Caco-2 (cell line): ENCODE measurements at places on chromosomes 1 and 21.

GRCh38 chr1:70168283-70168682 is 37.1 kb downstream of the LRRC40 start:
- no peak overlapping the region for H3K4me3 ChIP-seq
- H3K36me3 ChIP-seq: no peaks in the 10 kb centered on the region
- no peaks in the 10 kb centered on the region for H3K4me1 ChIP-seq
- H3K27me3 ChIP-seq: no peaks in the 10 kb centered on the region
- DNase-seq: no peak

- no peak for DNase-seq
- H3K36me3 ChIP-seq: no peaks in the 10 kb centered on the region
- no peaks in the 10 kb centered on the region; the same call in 1 of the 2 replicates for H3K4me1 ChIP-seq
- no peak overlapping the region for H3K4me3 ChIP-seq
These were observed 35.0 kb upstream of the JAK1 start for GRCh38 chr1:65001231-65001792.

DNA sequence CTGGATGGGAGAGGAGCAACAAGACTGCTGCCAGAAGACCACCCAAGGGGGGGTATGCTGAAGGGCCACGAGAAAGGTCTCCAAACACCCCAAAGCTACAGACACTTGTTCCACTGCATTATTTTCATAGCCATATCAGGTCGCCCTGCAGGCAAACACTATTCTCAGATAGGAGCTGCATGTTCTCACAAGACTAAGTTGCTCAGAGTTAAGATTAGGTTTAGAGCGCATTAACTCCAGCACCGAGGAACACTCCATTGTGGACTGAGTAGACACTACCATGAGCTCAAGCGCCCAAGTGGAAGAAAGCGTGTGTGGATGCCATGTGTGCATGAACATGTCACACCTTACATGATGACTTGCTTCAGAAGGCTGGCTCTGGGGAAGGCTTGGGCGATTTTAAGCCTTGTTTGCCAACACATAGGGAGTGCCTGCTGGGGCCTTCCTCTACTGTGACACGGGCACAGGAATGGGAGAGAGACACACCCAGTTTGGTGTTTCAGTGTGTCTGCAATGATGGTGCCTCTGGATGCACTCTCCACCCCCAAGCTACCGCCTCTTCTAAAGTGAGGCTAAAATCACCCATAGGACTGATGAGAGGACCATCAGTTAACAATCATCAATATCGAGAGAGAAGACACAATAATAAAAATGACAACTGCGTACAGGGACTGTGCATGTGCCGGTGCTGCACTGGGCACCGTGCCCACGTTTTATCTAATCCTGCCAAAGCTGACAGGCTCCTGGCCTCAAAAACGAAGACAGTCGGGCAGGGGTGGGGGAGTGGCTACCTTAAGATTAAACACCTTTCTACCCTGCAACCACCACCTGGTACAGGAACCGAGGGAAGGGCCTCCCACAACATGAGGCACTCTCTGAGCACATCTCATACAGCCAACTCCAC is 34.9 kb downstream of the SSBP3 start:
- DNase-seq: no peak
- H3K27ac ChIP-seq: no peak overlapping the region
- H3K27me3 ChIP-seq: no peaks in the 10 kb centered on the region
- no peaks in the 10 kb centered on the region for H3K4me1 ChIP-seq
- H3K36me3 ChIP-seq: no peaks in the 10 kb centered on the region
- H3K4me3 ChIP-seq: no peak overlapping the region

- H3K36me3 ChIP-seq: no peaks in the 10 kb centered on the region
- no peaks in the 10 kb centered on the region for H3K27me3 ChIP-seq
- H3K4me1 ChIP-seq: peaks cover 15% of the 10 kb centered on the region
- H3K27ac ChIP-seq: no peak overlapping the region
- H3K4me3 ChIP-seq: no peak overlapping the region
These were observed 4.7 kb downstream of the RGS8 start for GRCh38 chr1:182679684-182680083.

DNA sequence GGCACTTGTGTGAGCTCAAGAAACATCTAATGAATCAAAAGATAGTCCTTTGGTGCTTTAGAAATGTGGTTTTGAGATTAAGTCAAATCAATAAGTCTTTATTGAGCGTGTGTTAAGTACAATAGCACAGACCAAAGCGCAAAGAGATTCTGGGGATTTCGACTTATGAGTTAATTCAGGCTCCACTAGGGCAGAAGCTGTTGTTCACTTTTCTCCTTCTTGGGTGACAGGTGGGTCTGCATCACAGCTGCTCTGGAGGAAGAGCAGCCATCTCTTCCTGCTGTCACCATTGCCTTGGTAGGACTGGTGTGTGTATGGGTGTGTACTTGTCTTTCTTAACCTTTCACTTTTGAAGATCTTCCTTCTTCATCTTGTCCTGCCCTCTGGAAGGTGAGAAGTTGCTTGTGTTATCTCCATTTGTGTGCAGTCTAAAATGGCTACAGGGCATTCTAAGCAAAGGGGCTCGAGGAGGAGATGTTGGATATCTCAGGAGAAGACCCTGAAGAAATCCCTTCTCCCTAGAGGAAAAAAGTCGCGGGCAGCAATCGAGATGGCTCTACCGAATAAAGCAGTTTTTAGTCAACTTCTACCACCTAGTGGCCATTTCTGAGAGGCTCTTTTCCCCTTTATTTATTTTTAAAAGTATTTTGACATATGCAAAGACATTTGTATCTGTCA is 22.9 kb upstream of the DISC1 start:
- peak; percentile 56 for DNase-seq
- H3K27me3 ChIP-seq: no peaks in the 10 kb centered on the region
- no peaks in the 10 kb centered on the region for H3K4me1 ChIP-seq
- peak overlapping the region; percentile 61 for H3K27ac ChIP-seq
- peak overlapping the region; percentile 38 for H3K4me3 ChIP-seq
- no peaks in the 10 kb centered on the region for H3K36me3 ChIP-seq

DNA sequence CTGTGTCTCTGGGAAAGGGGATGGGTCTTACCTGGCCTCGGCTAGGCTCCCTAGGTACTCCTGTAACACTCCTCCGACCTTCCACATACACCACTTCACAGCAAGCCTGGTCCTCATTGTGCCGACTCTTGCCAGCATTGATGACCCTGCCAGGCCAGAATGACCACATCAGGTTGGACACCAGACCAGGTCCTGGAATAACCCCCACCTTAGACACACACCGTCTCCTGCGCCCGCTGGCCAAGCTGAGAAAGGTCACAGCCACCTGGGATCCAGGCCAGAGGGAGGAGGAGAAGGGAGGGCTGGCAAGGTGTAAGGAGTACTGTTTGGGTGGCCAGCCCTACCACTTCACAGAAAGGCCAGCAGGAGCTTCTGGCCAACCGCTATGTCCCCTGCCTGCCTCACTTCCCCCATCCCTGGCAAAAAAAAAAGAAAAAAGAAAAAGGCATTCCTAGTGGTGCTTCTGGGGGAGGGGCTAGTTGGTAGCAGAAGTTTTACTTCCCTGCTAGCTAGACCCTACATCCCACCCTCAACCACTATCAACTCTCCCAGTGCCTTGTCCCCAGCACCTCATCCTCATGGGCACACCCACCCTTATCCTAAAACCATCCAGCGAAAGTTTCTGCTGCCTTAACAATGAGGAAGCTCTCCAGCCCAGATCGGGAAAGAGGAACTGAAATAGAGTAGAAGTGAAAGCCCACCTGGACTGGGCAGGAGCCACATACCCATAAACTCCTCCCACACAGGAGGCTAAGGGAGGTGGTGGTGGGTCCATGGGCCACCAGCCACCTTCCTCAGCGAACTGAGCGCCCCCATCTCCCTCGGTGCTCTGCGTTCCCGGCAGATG is 1.4 kb downstream of the PPM1J start:
- H3K4me3 ChIP-seq: peak overlapping the region; percentile 50
- H3K27me3 ChIP-seq: no peaks in the 10 kb centered on the region
- H3K4me1 ChIP-seq: peaks cover 8% of the 10 kb centered on the region; the same call in 1 of the 2 replicates

DNA sequence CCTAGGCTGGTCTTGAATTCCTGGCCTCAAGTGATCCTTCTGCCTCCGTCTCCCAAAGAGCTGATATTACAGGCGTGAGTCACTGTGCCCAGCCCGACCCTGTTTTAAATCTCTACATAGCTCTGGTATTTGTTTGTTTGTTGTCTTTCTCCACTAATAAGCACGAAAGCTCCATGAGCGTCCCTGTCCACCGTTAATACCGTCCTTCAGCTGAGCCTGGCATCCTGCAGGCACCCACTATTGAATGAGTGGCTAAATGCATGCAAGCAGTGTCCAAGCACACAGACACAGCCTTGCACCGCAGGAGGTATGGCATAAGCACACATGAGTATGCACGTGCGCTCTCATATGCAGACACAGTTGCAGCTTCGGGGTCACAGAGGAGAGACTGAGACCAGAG is 4.5 kb upstream of the COL16A1 start:
- no peak overlapping the region for H3K4me3 ChIP-seq
- no peak overlapping the region for H3K27ac ChIP-seq
- H3K36me3 ChIP-seq: no peaks in the 10 kb centered on the region
- no peaks in the 10 kb centered on the region for H3K27me3 ChIP-seq
- H3K4me1 ChIP-seq: peaks cover 15% of the 10 kb centered on the region

DNA sequence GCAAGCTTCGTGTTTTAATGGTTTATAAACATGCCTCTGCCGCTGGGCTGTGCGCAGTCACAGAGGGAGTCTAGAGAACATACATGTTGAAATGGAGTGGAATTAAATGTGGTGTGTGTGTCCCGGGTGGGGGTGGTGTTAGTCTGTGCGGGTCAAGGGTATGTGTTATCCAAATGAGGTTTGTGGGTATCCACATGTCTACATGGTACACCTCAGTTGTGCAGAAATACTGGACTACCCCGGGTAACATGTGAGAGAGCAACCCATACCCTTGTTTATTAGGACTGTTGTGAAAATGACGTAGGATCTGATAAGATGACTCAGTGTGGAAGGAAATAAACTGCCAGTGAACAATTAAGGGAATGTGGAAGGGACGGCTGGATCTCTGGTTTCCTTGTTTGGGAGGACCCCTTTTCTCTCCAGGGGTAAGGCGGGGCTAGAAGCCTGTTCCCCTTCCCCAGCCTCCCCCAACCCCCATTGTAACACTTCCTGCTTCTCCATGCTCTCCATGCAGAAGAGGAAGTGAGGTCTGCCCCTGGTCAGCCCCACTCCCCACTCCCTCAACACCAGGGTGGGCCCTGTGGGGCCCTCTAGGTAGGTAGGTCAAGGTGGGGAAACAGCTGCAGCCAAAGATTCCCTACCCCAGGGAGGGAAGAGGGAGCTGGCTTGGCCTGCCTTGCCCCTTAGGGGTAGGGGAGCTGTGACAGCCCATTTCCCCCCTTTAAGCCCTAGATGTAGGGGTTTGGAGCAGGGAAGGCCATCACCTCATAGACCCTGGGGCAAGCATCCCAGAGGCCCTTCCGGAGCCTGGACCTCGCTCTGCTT is 690 bp downstream of the EPS8L3 start:
- H3K27me3 ChIP-seq: no peaks in the 10 kb centered on the region
- peaks cover 19% of the 10 kb centered on the region for H3K4me1 ChIP-seq
- peaks cover 1% of the 10 kb centered on the region; the same call in 1 of the 2 replicates for H3K36me3 ChIP-seq
- H3K4me3 ChIP-seq: peak overlapping the region; percentile 40

DNA sequence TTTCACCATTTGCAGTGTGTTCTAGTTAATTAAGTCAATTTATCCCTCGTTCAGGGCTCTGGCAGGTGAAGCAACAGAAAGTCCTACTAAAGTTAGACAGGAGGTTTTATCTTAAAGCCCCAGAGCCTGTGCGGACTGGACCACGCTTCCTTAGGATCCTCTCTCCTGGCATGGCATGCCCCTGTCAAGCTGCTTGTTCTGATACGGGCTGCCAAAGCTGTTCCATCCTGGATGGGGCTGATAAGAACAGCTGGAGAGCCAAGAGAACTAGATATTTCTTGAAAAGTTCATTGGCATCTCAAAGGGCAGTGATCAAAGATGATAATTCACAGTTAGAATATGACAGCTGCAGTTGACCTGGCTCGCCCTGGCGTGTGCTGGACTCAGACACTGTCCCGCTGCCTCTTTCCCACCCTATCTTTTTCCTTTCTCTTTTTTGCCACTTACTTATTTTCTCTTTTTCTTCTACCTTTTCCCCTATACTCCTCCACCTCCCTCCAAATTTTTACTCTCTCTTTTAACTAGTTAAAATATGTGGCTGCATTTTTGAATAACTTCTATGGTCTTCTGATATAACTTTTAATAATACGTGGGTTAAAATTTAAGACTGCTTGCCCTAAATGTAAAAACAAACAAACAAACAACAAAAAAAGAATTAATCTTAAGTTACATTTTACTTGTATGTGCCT is 96.7 kb downstream of the ABCA4 start:
- H3K36me3 ChIP-seq: no peaks in the 10 kb centered on the region
- no peak for DNase-seq
- H3K4me1 ChIP-seq: peaks cover 26% of the 10 kb centered on the region
- no peak overlapping the region for H3K4me3 ChIP-seq

DNA sequence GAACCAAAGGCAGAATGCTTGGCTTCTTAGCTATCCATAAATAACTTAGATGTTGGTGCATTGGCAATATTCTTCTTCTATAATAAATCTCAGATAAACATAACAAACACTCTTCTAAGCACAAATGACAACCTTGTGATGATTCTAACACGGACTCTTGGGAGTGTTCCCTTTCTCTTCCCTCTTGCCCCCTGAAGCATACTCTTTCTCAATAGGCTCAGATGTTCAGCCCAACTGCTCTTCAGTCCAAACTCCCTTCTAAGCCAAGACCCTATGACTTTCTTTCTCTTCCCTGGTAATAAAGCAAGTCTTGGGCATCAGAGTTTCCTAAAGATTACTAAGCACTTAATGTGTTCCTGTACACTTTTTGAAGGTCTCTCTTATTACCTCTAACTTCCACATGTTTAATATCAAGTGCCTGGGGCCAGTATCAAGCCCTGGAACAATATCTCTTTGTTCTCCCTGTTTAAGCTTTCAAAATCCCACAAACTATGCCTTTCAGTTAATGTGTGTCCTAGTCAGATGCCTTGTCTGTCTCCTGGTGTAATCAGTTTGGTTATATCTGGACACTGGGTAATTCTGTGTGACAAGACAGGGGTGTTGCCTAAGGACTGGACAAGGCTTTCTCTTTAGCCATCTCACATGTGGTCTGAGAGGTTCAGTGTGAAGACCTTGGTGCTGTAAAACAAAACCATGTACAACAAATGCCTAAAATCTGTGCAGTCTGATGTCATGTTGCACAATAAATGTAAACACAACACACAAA is 92.9 kb upstream of the IVNS1ABP start:
- 0 out of 2 replicates have a peak, but pooled peaks cover 1% of the 10 kb centered on the region for H3K27me3 ChIP-seq
- no peak overlapping the region for H3K4me3 ChIP-seq

- DNase-seq: no peak
- peaks cover 4% of the 10 kb centered on the region; the same call in 1 of the 2 replicates for H3K4me1 ChIP-seq
- H3K27me3 ChIP-seq: no peaks in the 10 kb centered on the region
- no peak overlapping the region for H3K4me3 ChIP-seq
- no peak overlapping the region for H3K27ac ChIP-seq
These were observed 12.2 kb upstream of the SLC6A9 start for GRCh38 chr1:44043176-44044070.

DNA sequence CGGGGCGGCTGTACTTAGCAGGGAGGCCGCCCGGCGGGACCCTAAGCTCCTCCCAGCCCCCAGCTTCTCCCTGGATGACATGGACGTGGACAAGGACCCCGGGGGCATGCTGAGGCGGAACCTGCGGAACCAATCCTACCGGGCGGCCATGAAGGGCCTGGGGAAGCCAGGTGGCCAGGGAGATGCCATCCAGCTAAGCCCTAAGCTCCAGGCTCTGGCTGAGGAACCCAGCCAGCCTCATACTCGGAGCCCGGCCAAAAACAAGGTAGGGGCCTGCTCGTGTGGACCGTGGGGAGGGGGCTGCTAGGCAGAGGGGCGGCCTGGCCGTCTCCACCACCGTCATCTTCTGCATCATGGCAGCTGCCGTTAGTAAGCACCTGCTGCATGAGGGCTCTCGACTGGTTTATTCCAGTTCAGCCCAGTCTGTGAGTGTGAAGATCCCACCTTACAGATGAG is 9.0 kb downstream of the ARHGEF16 start:
- H3K4me3 ChIP-seq: no peak overlapping the region
- H3K27me3 ChIP-seq: no peaks in the 10 kb centered on the region
- DNase-seq: no peak
- peaks cover 1% of the 10 kb centered on the region; the same call in 1 of the 2 replicates for H3K36me3 ChIP-seq
- H3K27ac ChIP-seq: no peak overlapping the region
